ENCODE measurements at places on chromosomes 12 and 14.
A peak's percentile ranks its signal among the peaks of the same experiment; 100 is the strongest.

DNA sequence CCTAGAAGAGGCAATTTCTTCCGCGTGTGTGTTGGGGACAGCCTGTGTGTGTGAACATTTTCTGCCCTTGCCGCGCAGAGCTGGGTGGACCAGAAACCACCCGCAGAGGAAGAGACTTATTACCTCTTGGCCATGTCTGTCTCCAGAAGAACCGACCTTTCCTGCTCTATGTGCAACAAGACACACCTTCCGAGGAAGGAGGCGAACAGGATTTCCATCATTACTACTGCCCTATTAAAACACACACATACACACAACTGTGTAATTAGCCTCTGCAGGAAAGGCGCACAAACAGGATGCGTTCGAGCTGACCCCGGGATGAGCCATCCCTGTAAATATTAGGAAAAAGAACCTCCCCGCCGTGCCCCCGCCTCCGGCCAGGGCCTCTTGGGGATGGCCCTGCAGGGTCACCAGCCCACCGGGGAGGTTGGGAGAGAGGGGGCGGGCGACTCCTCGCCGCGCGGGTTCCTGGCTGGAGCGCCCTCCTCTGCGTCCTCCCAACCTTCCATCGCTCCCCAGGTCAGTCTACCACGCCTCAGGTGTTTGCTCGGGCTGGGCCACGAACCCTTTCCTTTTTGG, 484 bp upstream of the PRKCH start:
- DNase-seq = no peak

DNA sequence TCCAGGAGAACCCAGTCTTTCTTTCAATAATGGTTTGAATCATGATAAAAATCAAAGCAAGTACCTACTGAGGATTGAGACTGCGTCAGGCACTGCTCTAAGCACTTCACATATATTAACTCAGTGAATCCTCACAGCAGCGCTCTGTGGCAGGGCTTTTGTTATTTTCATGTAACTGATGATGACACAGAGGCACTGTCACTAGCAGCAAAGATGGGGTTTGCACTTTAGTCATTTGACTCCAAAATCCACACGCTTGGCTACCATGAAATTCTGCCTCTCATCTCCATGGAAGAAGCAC, 98.8 kb upstream of the GSC start:
- DNase-seq = no peak

- DNase-seq = no peak
Observed at GRCh38 chr12:121810234-121810817, 6.5 kb downstream of the SETD1B start.

DNA sequence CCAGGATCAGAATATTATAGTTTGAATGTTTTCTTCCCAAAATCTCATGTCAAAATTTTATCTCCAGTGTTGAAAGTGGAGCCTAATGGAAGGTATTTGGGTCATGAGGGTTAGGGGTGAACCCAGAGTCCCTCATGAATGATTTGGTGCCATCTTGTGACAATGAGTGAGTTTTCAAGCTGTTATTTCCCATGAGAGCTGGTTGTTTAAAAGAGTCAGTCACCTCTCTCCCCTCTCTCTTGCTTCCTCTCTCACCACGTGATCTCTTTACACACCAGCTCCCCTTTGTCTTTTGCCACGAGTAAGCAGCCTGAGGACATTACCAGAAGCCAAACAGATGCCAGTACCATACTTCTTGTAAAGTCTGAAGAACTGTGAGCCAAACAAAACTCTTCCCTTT, 561.6 kb downstream of the RERGL start:
- peak; percentile 11 for DNase-seq

DNA sequence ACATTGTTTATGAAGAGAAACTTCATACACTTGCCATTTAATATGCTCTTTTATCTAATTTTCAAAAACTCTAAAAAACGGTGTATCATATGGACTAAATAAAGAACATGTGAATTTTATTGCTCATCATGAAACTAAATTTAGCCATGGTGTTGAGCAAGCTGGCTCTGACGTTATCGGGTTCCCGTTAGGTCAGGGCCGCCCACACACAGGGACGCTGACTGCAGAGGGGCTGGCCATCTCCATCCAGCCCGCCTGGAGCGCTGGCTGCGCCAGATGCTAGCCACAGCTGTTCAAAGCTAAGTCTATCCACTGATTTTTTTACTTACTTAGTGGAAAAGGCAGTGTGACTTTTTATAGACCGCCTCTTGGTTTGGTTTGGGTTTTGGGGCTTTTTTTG, 36.5 kb upstream of the DYNC1H1 start:
- no peak for DNase-seq
